Liver (tissue), 10 donors: ENCODE measurements at places on chromosomes 5 and 9.
A peak's percentile ranks its signal among the peaks of the same experiment; 100 is the strongest.

- no peak overlapping the region for H3K4me3 ChIP-seq
- H3K4me1 ChIP-seq = no peaks in the 10 kb centered on the region
- no peak overlapping the region for H3K27ac ChIP-seq
- H3K27me3 ChIP-seq = no peaks in the 10 kb centered on the region
- H3K36me3 ChIP-seq = no peaks in the 10 kb centered on the region
These were observed 25.7 kb upstream of the RFK start for GRCh38 chr9:76419782-76420380.

- H3K27me3 ChIP-seq = no peaks in the 10 kb centered on the region
- H3K4me3 ChIP-seq = no peak overlapping the region
- H3K36me3 ChIP-seq = no peaks in the 10 kb centered on the region
These were observed 2.7 kb downstream of the FBXW11 start for GRCh38 chr5:172003746-172004145.

DNA sequence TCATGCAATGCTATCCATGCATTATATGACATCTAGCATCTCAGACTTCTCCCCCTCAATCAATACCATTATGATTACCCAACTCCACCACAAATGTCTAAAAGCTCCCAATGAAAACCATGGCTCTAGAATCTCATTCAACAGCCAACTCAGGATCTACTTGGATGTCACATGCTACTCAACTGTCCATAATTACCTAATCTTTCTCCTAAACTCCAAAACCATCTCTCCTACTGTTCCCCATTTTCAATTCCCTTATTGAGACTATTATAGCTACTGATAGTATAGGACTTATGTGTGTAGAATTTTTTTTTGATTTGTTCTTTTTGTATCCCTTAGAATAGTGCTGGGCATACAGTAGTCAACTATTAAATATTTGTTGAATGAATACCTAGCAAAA, 8.2 kb upstream of the STRBP start:
- H3K27me3 ChIP-seq = no peaks in the 10 kb centered on the region
- H3K4me1 ChIP-seq = no peaks in the 10 kb centered on the region

GRCh38 chr5:133599600-133599999, 12.7 kb downstream of the FSTL4 start:
- DNase-seq = no peak
- no peaks in the 10 kb centered on the region for H3K27me3 ChIP-seq
- H3K27ac ChIP-seq = no peak overlapping the region
- no peak overlapping the region for H3K4me3 ChIP-seq

DNA sequence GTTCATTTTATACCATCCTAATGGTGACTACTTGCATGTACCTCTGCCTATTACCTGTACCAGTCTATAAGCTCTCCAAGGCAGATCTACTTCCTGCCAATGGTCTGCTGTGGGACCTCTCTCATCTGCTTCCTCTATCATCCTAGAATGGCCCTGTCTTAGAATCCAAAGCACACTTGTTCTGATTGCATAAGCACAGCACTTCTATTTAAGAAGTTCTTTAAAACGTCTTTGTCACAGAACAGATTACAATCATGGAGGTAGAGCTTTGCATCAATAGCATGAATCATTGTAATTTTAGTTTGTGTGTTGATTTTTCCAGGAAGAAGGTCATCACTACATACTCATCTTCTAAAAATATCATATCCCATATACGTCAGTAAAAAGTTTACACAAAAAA, 131.8 kb upstream of the ACOT12 start:
- DNase-seq = no peak
- H3K27me3 ChIP-seq = no peaks in the 10 kb centered on the region

GRCh38 chr5:78717674-78718584, 69.4 kb upstream of the LHFPL2 start:
- H3K36me3 ChIP-seq = no peaks in the 10 kb centered on the region
- peaks cover 10% of the 10 kb centered on the region for H3K27me3 ChIP-seq
- H3K4me1 ChIP-seq = no peaks in the 10 kb centered on the region
- H3K27ac ChIP-seq = no peak overlapping the region

DNA sequence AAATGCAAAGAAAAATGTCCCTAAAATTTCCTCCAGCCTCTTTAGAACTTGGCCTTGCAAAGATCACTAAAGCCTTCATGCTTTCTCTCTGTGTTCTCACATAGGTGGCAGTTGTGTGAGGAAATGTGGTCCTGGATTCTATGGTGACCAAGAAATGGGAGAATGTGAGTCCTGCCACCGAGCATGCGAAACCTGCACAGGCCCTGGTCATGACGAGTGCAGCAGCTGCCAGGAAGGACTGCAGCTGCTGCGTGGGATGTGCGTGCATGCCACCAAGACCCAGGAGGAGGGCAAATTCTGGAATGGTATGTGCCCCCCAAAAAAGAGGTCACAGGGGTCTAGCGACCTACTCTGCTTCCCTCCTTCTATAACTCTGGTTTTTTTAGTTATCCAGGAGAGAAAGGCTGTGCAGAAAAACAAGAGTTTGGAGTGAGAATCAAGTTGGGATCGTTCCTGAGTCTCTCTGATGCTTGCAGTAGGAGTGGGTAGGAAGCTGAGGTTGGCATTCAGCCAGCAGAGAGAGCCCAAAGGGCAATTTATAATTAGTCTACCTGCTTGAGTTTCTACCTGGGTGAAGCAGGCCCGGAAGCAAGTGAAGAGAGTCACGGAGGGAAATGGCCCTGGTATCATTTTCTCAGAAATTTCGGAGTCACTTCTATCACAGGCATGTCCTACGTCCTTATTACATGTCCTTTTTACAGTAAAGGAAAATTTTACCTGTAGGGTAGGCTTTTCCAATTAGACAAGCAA, 97.5 kb downstream of the RFK start:
- no peaks in the 10 kb centered on the region for H3K36me3 ChIP-seq
- H3K27ac ChIP-seq = no peak overlapping the region
- H3K4me1 ChIP-seq = no peaks in the 10 kb centered on the region
- H3K27me3 ChIP-seq = no peaks in the 10 kb centered on the region
- no peak for DNase-seq

- no peaks in the 10 kb centered on the region for H3K36me3 ChIP-seq
- peaks cover 22% of the 10 kb centered on the region for H3K4me1 ChIP-seq
- no peaks in the 10 kb centered on the region for H3K27me3 ChIP-seq
- DNase-seq = no peak
- peak overlapping the region; percentile 95 for H3K27ac ChIP-seq
These were observed 9.7 kb upstream of the TGFBI start for GRCh38 chr5:136018814-136019783.

DNA sequence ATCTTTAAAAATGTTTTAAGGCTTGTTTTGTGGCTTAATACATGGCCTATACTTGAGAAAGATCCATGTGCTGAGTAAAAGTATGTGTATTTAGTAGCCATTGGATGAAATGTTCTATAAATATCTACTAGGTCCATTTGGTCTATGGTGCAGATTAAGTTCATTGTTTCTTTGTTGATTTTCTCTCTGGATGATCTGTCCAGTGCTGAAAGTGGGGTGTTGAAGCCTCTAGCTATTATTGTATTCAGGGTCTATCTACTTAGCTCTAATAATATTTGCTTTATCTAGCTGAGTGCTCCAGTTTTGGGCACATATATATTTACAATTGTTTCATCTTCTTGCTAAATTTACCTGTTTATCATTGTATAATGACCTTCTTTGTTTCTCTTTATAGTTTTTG, 272.2 kb upstream of the NR4A3 start:
- no peak for DNase-seq
- H3K27me3 ChIP-seq = no peaks in the 10 kb centered on the region
- H3K4me1 ChIP-seq = no peaks in the 10 kb centered on the region
- H3K4me3 ChIP-seq = no peak overlapping the region
- H3K36me3 ChIP-seq = no peaks in the 10 kb centered on the region

DNA sequence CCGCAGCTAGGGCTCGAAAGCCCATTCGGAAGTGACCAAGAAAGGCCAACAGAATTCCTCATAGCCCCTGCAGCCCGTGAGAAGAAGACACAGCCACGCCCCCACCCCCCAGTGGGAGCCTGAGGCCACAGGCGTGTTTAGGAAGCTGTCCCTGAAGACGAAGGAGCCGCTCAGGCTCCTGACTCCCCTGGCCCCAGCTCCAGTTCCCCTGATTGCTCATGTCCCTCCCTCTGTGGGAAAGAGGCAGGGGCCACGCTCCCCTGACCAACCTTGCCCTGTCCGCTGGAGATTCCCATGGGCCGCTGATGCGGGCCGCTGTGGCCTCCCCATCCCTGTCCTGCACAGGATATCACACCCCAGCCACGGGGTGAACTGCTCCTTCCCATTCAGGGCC, 13.6 kb downstream of the ROPN1L start:
- H3K4me1 ChIP-seq = peaks cover 4% of the 10 kb centered on the region
- H3K27me3 ChIP-seq = no peaks in the 10 kb centered on the region
- no peak overlapping the region for H3K27ac ChIP-seq
- no peak overlapping the region for H3K4me3 ChIP-seq
- H3K36me3 ChIP-seq = no peaks in the 10 kb centered on the region
- no peak for DNase-seq

- no peak overlapping the region for H3K4me3 ChIP-seq
- no peaks in the 10 kb centered on the region for H3K27me3 ChIP-seq
- no peak overlapping the region for H3K27ac ChIP-seq
- H3K4me1 ChIP-seq = no peaks in the 10 kb centered on the region
These were observed 608.0 kb downstream of the BRINP1 start for GRCh38 chr9:118761016-118761790.

- H3K36me3 ChIP-seq = no peaks in the 10 kb centered on the region
- no peak overlapping the region for H3K27ac ChIP-seq
- H3K4me1 ChIP-seq = no peaks in the 10 kb centered on the region
- DNase-seq = no peak
These were observed 144.8 kb downstream of the PDZD2 start for GRCh38 chr5:31783731-31784130.

DNA sequence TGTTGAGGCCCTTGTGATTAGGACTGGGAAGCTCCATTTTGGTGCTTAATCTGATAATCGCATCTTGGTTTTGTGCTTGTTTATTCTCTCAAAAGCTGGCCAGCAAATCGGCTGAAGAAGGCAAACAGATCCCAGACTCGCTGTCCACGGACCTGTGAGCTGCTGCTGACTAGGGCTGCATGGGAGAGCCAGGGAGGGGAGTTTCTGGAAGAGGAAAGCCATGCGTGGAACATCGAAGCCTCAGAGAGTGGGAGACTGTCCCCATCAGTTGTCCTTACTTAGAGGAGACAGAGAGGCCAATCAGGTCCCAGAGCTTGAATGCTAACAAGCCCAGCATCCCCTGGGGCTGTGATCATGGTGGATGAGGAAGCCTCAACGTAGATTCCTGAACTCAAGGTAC, 23.0 kb upstream of the FOXI1 start:
- no peaks in the 10 kb centered on the region for H3K36me3 ChIP-seq
- no peak for DNase-seq
- H3K27me3 ChIP-seq = no peaks in the 10 kb centered on the region

GRCh38 chr5:38071831-38072694, 186.3 kb upstream of the EGFLAM start:
- H3K4me1 ChIP-seq = peaks cover 9% of the 10 kb centered on the region
- no peaks in the 10 kb centered on the region for H3K27me3 ChIP-seq
- H3K27ac ChIP-seq = no peak overlapping the region
- no peaks in the 10 kb centered on the region for H3K36me3 ChIP-seq
- no peak for DNase-seq
- no peak overlapping the region for H3K4me3 ChIP-seq

DNA sequence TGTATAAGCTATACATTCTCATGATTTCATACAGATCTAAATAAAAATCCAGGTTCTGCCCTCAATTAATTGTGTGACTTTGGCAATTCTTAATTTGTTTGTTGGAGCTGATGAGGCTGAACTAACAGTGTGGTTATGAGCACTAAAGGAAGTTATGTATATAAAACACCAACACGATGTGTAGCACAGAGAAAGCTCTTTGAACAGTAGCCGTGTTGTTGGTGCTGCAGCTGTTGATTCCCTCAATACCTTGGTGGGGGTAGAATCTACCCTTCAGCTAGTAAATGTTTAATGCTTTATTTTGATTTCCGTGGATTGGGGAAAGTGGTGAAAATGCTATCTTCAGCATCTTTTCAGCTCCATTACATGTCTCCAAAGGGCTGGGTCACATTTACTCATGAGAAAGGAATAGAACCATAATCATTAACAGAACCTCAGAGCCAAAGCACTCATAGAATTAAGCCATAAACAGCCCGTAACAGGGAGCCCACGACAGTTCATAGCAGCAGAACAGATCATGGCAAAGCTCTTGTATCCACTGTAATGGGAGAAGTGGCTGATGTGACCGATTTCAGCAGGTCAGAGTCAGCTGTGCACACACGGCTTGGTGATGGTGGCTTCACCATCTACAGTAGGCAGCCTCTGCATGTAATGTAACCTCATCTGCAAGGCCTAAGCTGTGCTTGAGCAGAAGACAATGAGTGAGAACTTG, 332.7 kb downstream of the DIRAS2 start:
- H3K4me3 ChIP-seq = no peak overlapping the region
- H3K27me3 ChIP-seq = no peaks in the 10 kb centered on the region
- no peaks in the 10 kb centered on the region for H3K36me3 ChIP-seq
- H3K27ac ChIP-seq = no peak overlapping the region

GRCh38 chr5:112883192-112883591, 22.1 kb downstream of the SRP19 start:
- no peaks in the 10 kb centered on the region for H3K27me3 ChIP-seq
- H3K4me1 ChIP-seq = no peaks in the 10 kb centered on the region
- H3K27ac ChIP-seq = no peak overlapping the region
- peaks cover 57% of the 10 kb centered on the region for H3K36me3 ChIP-seq

- no peak overlapping the region for H3K27ac ChIP-seq
- H3K36me3 ChIP-seq = peaks cover 24% of the 10 kb centered on the region
- peaks cover 7% of the 10 kb centered on the region for H3K4me1 ChIP-seq
These were observed 15.3 kb upstream of the SEC16A start for GRCh38 chr9:136497916-136498695.

GRCh38 chr5:66553916-66554575, 42.1 kb upstream of the MAST4 start:
- no peaks in the 10 kb centered on the region for H3K27me3 ChIP-seq
- no peaks in the 10 kb centered on the region for H3K4me1 ChIP-seq
- no peak overlapping the region for H3K27ac ChIP-seq
- no peak overlapping the region for H3K4me3 ChIP-seq
- H3K36me3 ChIP-seq = no peaks in the 10 kb centered on the region

- no peak overlapping the region for H3K4me3 ChIP-seq
- H3K27me3 ChIP-seq = no peaks in the 10 kb centered on the region
- H3K4me1 ChIP-seq = no peaks in the 10 kb centered on the region
- H3K36me3 ChIP-seq = no peaks in the 10 kb centered on the region
- H3K27ac ChIP-seq = no peak overlapping the region
These were observed 210.0 kb downstream of the AUH start for GRCh38 chr9:91151718-91152095.

DNA sequence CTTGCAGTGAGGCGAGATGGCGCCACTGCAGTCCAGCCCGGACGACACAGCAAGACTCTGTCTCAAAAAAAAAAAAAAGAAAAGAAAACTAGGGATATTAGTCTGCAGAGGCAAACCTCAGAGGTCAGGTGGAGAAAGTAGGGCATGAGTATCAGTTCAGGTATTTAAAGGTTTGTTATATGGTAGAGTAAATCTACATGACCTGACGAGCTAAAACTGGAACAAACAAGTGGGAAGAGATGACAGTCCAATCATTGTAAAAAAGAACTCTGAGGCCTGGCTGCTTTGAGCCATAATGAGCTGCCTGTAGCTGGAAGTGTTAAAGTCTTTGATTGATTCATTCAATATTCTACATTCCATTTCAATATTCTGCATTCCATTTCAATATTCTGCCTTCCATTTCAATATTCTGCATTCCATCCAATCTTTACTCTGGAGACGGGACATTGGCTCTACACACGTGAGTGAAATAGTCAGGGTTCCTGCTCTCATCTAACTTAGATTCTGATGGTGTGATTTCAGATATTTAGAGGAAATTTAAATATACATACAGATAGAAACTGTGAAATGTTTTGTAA, 28.9 kb upstream of the GRAMD2B start:
- no peak overlapping the region for H3K4me3 ChIP-seq
- no peaks in the 10 kb centered on the region for H3K4me1 ChIP-seq
- no peaks in the 10 kb centered on the region for H3K36me3 ChIP-seq
- H3K27ac ChIP-seq = no peak overlapping the region

GRCh38 chr5:33973271-33973670, 11.2 kb downstream of the SLC45A2 start:
- no peak overlapping the region for H3K27ac ChIP-seq
- no peaks in the 10 kb centered on the region for H3K4me1 ChIP-seq
- no peaks in the 10 kb centered on the region for H3K36me3 ChIP-seq
- H3K4me3 ChIP-seq = no peak overlapping the region
